Activated T-cell treated with anti-CD3 and anti-CD28 coated beads for 24 hours (primary cell): ENCODE measurements at places on chromosomes 7 and 10.

DNA sequence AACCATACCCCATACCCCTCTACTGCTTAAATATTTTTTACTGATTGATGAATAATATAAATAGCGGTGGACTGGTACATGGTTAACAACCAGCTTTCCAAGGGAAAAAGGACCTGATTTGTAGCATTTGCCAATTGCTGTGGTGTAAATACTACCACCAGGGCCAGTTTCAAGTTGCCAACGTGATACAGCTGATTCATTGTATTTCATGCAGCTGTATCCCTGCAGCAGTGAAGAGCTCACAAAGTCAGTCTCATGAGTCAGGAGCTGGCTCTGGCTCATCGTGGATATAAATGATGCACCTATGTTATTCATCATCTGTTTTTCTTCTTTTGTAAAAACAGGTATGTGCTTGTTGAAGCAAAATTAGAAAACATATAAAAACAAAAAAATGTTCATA lies 15.2 kb downstream of the CALML5 start:
- no peak for DNase-seq

GRCh38 chr7:105487579-105488571 lies 34.2 kb downstream of the PUS7 start:
- no peak for DNase-seq

DNA sequence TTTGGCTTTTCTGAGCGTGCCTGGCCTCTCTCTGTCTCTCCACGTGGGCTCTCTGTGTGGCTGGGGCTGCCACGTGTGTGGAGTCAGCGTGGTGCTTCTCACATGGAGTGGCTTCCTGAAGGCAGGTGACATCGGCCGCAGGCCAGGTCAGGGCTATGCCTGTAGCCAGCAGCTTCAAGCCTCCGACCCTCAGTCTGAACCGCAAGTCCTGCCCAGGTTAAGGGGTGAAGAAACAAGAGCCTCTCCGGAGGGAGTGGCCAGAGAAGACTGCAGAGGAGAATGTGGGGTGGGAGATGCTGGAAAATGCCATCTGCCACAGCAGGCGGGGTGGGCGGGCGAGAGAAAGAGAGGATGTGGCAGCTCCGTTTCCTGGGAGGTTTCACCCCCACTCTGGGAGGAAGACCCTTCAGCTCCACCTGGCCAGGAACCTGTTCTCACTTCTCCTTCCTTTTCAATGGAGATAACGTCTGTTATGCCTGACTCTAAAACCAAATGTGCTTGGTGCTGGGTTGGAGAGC lies 14.3 kb upstream of the VIPR2 start:
- no peak for DNase-seq

GRCh38 chr10:122954731-122955050 lies 664 bp upstream of the C10orf88 start:
- no peak for DNase-seq

- DNase-seq = no peak
Measured at GRCh38 chr7:115252461-115252860, 330.6 kb downstream of the MDFIC start.

GRCh38 chr10:78715435-78715834 lies 353.3 kb upstream of the ZMIZ1 start:
- DNase-seq = no peak

- DNase-seq = no peak
Measured at GRCh38 chr7:127789031-127789430, 137.0 kb downstream of the SND1 start.

DNA sequence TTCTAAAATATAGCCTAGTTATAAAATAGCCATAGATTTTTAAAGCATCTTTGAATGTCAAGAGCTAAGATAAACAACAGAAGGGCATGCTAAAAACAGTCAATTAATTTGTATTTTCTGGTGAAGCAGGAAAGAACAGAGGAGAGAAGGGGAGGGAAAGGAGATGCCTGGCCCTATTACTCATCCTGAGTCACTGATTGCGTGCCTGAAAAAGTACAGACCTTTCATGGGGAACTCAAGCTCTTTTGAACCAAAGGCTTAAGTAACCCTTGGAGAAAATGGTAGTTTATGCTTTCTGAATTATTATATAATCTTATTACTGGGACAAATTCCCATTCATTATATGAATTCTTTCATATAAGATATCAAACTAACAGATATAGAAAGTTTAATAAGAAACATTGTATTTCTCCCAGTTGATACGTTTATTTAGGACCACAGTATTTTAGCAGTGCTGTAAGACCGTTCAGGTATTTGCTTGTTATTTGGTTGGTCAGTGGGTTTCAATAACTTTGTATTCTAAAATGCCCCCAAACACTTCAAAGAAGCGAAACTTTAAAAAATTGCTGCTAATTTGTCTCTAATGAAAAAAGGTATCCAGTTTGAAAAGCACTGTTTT lies 151.3 kb downstream of the HGF start:
- DNase-seq = no peak

GRCh38 chr7:74275401-74275881 lies 13.8 kb upstream of the CLIP2 start:
- no peak for DNase-seq

GRCh38 chr7:158475036-158475678 lies 112.5 kb downstream of the PTPRN2 start:
- DNase-seq = no peak

DNA sequence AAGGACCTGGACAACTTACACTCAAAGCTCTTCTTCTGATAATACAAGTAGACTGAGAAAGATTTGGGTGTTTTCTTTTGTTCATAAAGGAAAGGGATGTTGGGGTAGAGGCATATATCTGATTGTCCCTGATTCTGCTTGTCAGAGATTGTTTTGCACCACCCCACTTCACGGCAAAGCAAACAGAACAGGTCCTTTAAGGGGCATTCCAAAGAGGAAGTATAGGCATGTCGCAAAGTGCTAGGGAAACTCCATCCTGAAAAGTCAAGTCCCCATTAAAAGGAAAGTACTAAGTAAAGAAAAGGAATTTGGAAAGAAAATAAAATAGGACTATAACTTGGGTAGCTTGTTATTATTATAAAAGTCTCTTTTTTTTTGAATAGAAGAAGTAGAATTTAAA lies 233.0 kb downstream of the DNAJB9 start:
- no peak for DNase-seq

DNA sequence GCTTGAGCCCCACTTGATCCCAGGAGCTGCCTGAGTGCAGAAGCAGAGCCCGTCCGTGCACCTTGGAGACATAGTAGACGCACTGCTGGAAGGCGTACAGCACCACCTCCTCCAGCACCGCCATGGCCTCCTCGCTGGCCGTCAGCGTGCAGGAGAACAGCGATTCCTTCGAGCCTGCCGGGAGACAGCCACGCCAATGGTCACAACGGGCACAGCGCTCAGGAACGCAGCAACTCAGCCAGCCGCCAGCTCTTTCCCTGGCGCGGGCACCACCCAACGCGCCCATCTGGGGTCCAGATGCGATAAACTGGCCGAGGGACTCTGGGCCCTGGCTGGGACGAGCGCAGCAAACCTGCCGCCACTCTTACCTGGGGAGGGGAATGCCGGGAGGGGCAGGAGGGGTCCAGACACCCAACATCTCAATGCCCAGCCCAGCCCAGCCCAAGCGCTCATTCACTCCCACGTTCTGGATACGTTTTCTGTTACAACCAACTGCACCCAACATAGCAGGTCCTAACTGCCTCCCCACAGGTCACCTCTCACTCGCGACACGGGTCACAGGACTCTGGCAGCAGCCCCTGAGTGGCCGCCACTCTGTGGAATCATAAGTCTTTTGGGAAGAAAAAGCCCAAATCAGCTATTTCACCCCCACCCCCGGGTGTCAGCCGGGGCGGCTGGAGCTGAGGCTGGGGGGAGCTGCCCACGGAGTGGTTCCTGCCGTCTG lies 41.9 kb downstream of the AP5Z1 start:
- DNase-seq = no peak

GRCh38 chr7:155953781-155954549 lies 141.7 kb upstream of the SHH start:
- no peak for DNase-seq

DNA sequence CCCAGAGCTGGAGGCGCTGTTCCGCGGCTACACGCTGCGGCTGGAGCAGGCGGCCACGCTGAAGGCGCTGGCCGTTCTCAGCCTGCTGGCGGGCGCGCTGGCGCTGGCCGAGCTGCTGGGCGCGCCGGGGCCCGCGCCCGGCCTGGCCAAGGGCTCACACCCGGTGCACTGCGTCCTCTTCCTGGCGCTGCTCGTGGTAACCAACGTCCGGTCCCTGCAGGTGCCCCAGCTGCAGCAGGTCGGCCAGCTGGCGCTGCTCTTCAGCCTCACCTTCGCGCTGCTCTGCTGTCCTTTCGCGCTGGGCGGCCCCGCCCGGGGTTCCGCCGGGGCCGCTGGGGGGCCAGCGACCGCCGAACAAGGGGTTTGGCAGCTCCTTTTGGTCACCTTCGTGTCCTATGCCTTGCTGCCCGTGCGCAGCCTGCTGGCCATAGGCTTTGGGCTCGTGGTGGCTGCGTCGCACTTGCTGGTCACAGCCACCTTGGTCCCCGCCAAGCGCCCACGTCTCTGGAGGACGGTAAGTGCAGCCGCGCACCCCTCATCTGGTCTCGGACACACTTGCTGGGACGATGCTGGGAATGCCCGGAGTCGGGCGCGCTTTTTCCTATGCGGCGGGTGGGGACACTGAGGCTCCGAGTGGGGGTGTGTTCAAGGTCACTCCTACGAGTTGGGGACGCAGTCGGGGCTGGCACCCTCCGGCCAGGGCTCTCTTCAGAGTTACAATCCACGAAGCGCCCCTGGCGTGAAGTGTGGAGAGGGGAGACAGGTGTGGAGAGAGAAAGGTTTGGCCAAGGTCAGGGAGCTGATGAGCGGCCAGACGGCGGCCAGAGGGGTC lies 717 bp downstream of the ADCY1 start:
- no peak for DNase-seq

GRCh38 chr7:2936301-2936700 lies 92.2 kb upstream of the GNA12 start:
- DNase-seq = no peak

DNA sequence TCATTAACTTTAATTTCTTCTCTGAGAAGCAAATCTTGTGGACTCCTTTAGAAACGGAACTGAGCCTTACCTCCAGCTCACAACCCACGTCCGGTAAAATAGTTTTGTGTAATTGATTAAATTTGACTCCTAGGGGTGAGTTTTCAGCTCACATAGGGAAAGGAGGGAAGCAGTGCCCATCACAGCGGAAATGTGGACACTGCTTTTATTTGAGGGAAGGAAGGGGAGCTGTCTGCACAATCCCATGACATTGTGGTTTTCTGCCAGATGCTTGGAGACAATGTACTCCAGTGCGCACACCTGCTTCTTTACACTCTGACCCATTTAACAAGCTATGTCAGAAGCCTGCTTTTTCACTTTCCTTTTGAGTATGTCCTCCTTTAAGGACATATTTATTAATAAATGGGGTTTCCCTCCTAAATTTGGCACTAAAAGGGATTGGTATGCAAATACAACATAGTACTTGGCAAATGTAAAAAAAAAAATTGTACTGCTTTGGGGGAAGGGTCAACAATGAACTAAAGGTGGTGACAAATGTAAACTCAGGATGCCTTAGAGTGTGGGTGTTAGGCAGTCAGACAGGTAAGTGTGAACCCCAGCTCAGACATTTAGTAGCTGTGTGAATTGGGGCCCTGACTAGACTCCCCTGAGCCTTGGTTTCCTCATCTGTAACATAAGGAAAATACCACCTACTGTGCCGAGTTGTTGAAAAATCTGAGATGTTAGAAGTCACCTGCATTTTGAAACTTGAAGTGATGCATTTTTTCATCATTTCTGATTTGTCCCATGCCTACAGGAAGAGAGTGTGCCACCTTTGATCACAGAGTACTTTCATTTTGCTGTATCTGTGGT lies 90.2 kb upstream of the KLF6 start:
- no peak for DNase-seq

- DNase-seq = no peak
Measured at GRCh38 chr7:99014113-99014985, 129.6 kb downstream of the SMURF1 start.

GRCh38 chr10:123995082-123995460 lies 98.3 kb downstream of the CHST15 start:
- no peak for DNase-seq

GRCh38 chr7:106326594-106327537 lies 42.1 kb upstream of the NAMPT start:
- no peak for DNase-seq

- DNase-seq = no peak
Measured at GRCh38 chr7:75965617-75966016, 28.8 kb downstream of the TMEM120A start.

DNA sequence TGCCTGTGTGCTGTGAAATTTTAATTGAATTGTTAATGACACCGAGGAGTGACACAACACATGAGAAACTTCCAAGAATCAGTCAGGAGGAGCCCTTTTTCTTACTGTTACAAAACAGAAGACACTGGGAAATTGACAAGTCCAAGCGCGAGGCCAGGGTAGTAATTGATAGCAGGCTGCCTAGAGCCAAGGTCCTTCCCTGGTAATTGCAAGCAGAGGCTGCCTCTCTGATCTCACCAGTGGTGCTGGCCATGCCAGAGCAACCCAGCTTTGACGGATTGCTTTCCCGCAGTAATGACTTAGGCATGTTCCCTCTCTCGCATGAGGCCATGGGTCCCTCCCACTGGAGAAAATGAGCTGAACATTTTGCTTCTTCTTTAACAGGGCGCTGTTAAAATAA lies 111.5 kb downstream of the LRMDA start:
- DNase-seq = no peak
